Fibroblast of the conjunctiva (primary cell): ENCODE measurements at places on chromosomes 7 and 10.
A peak's percentile ranks its signal among the peaks of the same experiment; 100 is the strongest.

DNA sequence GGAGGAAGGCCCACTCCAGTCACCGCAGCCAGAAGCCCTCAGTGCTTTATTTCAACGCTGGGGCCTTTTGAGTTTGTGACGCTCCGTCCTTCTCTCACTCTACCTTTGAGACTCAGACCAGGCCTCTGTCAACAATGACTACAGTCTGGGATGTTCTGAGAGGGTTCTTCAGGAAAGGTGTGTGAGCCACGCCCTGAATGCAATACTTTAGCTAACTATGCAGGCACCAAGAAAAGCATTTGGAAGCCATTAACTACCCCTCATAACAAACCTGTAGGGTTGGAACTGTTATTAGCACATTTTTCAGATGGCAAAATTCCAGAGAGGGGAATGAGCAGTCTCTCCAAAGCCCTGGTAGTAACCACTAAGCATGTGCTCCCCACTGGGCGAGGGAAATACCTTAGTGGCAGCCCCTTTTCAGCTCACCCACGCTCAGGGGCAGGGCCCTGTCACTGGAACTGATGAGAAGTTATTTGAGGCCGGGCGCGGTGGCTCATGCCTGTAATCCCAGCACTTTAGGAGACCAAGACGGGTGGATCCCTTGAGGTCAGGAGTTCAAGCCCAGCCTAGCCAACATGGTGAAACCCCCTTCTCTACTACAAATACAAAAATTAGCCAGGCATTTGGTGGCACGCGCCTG lies 5.7 kb upstream of the ARPC1B start:
- DNase-seq, result no peak

DNA sequence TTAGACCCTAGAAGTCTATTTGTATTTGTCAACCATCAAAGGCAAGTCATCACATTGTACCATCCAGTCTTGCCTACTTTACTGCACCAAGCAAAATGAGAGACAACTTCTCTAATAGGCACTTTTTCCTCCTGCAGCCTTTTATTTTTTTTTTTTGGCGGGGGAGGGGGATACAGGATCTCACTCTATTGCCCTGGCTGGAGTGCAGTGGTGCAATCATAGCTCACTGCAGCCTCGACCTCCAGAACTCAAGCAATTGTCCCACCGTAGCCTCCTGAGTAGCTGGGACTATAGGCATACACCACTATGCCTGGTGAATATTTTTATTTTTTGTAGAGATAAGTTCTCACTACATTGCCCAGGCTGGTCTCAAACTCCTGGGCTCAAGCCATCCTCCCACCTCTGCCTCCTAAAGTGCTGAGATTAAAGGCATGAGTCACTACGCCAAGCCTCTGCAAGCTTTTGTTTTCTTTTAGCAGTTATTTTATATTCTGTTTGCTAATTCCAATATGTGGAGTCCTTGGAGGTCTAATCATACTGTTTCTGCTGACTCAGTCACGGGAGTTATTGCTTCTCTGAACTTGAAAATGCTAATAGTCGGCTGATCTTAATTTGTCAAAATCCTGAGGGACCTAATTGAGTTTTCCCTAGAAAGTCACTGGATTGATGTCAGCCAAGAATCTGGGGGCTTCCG lies 14.2 kb downstream of the KPNA7 start:
- DNase-seq, result peak; percentile 8

DNA sequence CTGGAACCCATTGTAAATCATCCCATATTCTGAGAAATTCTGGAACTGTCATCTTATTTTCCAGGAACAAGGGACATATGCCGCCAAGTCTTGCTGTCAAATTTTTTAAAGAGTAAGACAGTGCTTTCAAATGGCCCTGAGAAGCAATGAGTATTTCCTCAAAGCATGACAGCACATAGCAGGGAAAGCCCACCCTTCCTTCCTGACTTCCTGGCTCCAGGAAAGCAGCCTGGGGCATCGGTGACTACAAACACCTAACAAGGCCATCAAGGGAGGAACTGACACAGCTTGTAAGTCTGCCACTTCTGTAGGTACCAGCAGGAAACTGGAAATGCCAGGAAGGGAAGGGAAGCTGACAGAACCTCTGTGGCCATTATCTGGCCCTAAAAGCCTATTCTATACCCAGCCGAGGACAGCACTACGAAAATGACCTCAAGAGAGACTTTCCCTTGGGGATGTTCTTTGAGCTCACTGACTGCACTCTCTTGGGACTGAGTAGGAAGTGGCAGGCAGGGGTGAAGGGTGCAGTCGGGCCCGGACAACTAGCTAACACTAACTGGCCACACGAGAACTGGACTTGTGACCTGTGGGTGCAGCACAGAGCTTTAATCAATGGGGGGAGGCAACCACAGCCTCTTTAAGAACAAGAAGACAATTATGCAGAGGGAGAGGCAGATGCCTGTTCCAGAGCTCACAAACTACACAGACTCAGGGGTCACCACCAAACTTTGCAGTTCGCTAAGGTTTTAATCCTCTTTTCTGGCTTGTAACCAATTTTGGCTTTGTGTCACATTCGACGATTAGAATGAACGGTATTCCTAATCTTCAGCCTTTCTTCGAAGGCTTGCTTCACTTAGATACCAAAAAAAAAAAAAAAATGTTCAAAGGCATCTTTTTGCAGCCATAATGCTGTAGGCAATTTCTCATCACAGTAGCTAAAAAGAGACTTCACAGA lies 52.0 kb downstream of the GRB10 start:
- DNase-seq, result no peak

GRCh38 chr10:85105614-85106255 lies 777.3 kb downstream of the CCSER2 start:
- DNase-seq, result no peak

- no peak for DNase-seq
Measured at GRCh38 chr10:29585488-29585976, 49.2 kb downstream of the SVIL start.
